CD4-positive, alpha-beta T cell treated with Interleukin-10 for 1 hour (primary cell): ENCODE measurements at places on chromosomes 16 and 17.
A peak's percentile ranks its signal among the peaks of the same experiment; 100 is the strongest.

- no peak for DNase-seq
Observed at GRCh38 chr17:45867702-45868101, 23.0 kb downstream of the SPPL2C start.

GRCh38 chr17:62627904-62628633 is 599 bp downstream of the MRC2 start:
- no peak for DNase-seq

- no peak for DNase-seq
Observed at GRCh38 chr16:81711657-81712319, 67.3 kb upstream of the PLCG2 start.

- DNase-seq, result no peak
Observed at GRCh38 chr16:63745456-63745855, 1376.4 kb downstream of the CDH11 start.

DNA sequence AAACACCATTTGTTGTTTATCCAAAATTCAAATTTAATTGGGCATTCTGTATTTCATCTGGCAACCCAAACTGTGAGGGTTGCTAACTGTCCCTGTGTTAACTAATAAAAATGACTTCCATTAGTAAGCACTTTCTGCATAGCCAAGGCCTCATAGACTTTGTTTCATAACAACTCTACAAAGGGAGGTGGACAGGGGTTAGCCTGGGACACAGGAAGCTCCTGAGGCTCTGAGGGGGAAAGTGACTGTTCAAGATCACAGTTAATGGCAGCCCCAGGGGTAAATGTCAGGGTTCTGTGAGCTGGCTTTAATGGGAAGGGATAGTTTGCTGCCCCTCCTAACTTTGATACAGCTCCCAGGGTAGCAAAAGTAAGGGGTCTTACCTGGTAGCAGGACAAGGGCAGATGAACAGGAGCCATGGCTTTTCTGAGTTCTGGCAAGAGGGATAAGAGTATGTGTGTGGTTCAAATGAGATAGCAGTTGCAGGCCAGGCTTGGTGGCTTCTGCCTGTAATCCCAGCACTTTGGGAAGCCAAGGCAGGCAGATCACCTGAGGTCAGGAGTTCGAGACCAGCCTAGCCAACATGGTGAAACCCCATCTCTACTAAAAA is 2.2 kb downstream of the HEATR9 start:
- DNase-seq, result no peak

DNA sequence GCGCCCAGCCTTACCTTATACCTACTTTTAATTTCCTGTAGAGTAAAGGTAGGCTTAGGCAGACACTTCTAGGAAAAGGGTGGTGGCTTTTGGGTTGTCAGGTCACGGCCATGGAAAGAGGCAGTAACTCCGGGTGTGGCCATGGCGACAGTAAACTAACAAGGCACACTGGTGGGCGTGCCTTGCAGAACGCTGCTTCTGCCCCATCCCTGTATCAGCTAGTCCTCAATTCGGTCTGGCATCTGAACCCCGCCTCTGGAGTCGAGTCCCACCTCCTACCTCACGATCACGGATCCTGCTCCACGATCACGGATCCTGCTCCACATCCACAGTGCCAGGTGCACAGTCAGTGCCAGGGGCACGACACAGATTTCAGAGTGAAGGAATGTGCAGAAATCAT is 5.6 kb downstream of the ADCY9 start:
- DNase-seq, result no peak

DNA sequence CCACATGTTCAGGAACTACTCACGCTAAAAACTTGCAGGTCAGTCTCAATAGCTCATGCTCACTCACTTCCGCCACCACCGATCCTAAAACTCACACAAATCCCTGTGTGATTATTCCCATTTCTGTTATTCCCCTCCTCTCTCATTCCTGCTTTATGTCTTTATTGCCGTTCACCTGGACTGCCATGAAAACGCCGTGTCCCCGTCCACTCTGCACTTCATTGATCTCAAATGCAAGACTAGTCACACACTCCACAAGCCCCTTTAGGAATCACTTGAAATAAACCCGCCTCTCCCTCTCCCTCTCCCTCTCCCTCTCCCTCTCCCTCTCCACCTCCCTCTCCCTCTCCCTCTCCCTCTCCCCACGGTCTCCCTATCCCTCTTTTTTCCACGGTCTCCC is 78.0 kb downstream of the AXIN2 start:
- no peak for DNase-seq

DNA sequence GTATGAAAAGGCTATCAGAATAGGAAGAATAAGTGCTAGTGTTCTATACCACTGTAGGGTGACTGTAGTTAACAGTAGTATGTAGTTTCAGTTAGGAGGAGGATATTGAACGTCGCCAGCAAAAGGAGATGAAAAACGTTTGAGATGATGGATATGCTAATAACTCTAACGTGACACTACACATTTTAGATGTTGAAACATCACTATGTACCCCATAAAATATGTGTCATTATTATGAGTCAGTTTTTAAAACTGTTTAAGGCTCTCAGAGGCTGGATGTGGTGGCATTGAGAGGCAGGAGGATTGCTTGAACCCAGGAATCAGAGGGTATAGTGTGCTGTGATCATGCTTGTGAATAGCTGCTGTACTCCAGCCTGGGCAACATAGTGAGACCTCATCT is 31.8 kb downstream of the UBN1 start:
- no peak for DNase-seq

DNA sequence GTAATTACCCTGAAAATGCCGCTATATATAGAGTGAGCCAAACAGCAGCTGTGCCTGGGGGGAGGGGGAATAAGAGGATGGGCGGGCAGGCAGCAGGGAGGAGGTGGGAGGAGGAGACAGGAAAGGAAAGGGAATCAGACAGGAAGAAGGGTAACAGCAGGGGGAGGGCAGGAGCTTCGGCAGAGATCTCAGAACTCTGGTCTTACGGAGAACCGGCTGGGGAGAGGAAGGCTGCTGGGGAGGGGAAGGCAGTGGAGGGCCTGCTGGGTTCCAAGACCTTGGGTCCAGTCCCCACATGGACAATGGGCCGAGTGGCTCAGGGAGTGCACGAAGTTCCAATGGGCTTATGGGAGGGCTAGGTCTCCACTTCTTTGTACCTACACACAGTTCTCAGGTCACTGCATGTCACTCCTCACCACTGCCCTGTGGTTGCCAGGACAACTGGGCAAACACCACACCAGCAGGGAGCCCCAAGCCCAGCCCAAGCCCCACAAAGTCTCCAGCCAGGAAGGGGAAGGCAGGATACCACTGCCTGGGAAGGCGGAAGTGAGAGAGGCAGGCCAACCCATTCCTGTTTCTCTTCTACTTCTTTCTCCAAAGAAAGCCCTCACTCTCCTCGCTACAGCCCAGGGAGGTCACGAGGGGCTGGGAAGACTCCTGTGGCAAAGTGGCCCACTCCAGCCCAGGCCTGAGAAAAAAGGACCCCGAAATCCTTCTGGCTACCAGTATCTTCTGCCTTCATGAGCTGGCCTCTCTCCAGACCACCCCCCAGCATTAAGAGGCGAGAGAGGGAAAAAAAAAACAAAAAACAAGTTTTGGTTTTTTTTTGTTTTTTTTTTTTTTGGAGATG is 25.3 kb downstream of the G6PC3 start:
- peak; percentile 17 for DNase-seq

DNA sequence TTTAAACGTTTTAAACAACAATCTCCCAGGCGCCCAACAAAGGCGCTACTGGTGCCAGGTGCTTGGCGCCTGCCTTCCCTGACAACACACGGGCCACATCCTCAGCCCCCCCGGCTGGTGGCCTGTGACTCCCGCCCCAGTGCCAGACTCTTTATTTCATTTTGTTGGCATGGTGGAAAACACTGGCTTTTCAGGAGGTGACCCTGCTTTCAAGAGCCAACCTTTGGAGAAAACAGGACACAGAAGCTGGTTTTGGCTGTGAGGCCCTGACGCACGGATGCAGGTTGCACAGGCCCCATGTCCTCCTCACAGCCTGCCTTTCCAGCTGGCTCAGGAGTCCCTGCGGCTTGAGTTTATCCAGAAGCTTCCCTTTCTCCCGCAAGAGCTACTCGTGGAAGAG is 100.0 kb downstream of the METRNL start:
- no peak for DNase-seq

GRCh38 chr16:8957063-8957397 is 6.7 kb downstream of the USP7 start:
- DNase-seq, result no peak

- DNase-seq, result no peak
Observed at GRCh38 chr16:31528523-31529107, 915 bp downstream of the AHSP start.

DNA sequence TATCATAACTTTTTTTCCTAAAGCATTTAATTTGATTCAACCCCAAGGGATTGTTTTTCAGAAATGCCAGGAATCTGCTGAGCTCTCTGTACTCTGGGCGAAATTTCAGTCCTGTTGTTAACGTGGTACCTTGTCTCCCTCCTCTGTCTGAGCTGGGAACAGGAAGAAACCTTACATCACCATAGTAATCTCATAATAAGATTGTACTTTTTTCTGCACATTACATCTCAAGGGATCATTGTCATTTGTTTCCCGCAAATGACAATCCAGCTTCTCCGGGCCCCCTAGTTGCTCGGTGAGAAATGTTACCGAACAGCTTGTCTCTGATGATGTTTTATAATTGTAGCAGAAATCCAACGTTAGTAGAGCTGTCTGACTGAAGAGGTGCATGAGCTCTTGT is 152.7 kb upstream of the ERCC4 start:
- no peak for DNase-seq

DNA sequence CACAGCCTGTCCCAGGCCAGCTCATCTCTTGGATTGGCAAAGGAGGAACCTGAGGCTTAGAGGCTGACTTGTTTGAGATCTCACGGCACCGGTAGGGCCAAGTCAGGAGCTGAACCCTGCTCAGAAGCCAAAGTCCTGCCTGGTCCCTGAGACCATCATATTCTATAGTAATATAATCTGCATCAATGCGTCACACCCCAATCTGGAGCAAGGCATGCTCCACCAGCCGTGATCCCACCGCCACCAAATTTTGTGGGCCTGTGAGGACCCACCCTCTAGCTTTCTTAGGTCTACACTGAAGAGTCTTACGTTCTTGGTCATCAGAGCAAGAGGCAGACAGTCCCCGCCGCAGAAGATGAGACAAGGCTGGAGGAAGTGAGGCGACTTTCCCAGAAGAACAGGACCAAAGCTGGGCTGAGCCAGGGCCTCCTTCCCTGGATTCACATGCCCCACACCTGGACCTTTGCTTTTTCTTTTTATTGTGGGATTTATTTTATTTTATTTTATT is 2.7 kb downstream of the SULT1A1 start:
- DNase-seq, result no peak

DNA sequence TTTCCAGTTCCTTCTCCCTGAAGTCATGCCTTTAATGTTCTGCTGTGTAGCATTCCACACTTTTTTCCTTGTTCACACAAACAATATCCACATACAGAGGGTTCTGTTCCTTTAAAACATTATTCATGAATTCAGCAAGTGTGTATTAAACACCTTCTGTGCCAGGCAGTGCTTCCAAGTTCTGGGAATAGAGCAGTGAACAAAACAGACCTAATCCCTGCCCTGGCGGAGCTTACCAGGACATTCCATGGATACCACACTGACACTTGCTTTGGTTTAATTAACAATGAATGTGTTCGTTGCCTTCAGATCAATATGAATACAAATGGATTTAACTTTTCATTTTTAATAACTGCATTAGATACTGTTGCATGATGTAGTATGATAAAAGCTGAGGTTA is 57.9 kb upstream of the CLEC19A start:
- DNase-seq, result no peak

- DNase-seq, result no peak
Observed at GRCh38 chr17:20988896-20989295, 53.9 kb downstream of the USP22 start.

- DNase-seq, result no peak
Observed at GRCh38 chr16:10122546-10122945, 59.7 kb downstream of the GRIN2A start.

DNA sequence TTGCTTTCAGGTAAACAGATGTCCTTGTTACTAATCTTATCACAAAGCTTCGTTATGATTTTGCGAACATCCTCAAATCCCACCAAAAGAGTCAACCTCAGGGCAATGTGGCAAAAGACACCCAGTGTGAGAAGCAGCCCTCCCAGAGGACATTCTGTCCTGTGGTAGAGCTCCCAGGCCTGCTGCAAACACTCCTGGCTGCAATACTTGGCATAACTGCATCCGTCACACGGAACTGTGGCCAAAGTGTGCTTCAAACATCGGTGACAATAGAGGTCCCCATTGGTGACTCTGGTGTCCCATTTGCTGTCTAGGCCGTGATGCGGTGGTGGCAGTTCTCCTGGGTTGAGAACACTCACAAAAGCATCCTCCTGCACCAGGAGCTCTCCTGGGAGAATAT is 29.5 kb downstream of the SMYD4 start:
- DNase-seq, result no peak

DNA sequence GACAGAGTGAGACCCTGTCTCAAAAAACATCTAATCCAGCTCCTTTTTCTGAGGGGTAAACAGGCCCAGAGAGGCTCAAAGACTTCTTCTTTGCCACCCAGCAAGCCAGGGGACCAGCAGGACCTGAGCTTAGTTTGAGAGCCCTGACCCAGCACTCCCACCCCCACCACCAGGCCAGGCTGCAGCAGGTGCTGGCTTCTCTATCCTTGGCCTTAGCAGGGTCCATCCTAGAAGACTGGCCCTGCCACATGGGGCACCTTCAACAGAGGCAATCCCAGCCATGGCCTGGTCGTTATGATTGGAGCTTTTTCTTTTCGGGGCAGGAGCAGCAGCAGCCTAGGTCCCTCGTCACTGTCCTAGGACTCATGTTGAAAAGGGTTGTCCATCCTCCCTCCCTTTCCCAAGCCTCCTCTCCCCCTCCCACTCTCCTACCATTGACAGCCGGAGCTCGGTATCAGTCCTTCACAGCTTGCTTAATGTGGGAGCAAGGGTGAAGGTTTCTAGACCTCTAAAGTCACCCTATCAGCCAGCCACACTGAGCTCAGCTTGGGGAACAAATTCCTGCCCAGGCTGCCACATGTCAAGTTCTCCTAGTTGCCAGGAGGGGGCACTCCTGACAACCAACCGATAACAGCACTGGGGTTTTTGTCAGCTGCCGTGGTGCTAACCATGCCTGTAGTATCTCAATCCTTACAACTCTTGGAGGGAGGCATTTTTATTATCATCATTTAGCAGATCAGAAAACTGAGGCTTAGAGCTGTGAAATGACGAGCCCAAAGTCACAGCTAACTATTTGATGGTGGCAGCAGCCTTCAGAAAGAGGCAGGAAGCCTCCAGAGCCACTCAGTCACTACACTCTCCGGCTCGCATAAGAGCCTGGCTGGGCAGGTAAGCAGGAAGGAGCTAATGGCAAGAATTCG is 11.2 kb downstream of the MRPL27 start:
- peak; percentile 72 for DNase-seq

DNA sequence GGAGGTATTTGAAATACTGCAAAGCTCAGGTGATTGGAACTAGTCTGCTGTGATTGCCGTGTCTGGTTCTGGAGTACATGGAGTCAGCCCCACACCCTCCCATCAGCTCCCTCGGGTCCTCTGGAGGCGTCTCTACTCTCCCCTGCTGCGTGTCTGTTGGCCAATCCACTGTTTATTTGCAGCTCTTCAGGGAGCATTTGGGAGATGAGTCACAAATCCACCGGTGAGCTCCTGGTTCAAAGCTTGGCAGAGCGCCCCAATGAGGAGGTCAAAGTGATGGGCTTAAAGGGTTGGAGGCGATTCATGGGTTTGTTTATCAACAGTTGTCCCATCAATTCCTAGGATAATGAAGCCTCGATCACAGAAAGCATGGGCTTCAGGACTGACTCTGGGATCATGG is 14.6 kb downstream of the CALB2 start:
- DNase-seq, result no peak

GRCh38 chr17:64771980-64772844 is 110.1 kb upstream of the SMURF2 start:
- DNase-seq, result no peak

GRCh38 chr17:69047368-69048263 is 13.1 kb downstream of the ABCA9 start:
- no peak for DNase-seq

GRCh38 chr16:67516296-67517154 is 12.1 kb upstream of the RIPOR1 start:
- DNase-seq, result no peak
